ENCODE measurements at places on chromosomes 5 and 9.

GRCh38 chr9:135565141-135565628 lies 3.6 kb downstream of the PAEP start:
- DNase-seq, result no peak

DNA sequence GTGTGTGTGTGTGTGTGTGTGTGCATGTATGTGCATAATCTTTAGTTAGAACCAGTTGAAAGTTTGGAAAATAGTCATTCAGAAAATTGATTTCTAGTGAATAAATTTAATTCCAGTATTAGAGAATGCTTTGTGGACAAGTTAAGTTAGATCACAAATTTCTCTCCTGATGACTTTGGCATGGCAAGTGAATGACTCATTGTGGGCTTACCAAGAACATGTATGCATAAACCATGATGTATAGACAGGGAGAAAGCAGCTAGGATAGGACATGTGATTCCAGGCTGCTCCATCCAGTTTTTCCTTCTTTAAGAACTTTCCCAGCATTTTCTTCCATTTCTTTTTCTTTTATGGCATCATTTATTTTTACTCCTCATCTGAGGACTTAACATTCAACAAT lies 85.7 kb upstream of the SGCD start:
- DNase-seq, result no peak

DNA sequence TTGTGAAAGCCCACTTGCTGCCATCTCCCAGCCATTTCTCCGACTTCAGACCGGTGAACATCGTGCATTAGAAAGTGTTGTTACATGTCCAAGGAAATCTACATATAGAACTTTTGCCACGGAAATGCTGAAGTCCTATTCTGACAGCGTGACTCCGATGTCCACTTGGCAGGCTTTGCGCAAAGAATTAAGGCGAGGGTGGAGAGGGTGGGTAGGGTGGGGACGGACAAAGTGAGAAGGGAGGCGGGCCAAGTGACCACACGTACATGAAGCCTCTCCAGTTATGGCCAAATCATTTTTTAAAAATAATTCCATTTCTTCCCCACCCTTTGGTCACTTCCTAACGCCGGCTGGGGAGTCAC lies 460 bp upstream of the ACO1 start:
- DNase-seq, result no peak

DNA sequence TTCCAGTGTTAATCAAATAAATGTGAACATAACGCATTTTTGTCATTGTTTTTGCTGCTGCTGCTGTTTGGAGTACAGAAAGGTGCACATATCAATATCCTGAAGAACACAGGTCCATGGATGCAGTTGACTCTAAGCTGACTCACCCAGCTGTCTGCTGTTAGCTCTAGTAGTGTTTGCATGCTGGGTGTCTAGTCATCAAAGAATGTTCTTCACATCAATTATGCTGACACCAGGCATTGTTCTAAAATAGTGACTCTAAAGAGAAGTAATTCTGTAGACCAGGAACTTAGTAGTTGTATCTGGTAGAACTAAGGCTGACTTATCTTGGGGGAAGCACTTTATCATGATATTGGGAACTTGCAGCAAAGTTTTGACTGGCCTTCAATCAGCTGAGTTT lies 55.7 kb upstream of the DPYSL3 start:
- no peak for DNase-seq

DNA sequence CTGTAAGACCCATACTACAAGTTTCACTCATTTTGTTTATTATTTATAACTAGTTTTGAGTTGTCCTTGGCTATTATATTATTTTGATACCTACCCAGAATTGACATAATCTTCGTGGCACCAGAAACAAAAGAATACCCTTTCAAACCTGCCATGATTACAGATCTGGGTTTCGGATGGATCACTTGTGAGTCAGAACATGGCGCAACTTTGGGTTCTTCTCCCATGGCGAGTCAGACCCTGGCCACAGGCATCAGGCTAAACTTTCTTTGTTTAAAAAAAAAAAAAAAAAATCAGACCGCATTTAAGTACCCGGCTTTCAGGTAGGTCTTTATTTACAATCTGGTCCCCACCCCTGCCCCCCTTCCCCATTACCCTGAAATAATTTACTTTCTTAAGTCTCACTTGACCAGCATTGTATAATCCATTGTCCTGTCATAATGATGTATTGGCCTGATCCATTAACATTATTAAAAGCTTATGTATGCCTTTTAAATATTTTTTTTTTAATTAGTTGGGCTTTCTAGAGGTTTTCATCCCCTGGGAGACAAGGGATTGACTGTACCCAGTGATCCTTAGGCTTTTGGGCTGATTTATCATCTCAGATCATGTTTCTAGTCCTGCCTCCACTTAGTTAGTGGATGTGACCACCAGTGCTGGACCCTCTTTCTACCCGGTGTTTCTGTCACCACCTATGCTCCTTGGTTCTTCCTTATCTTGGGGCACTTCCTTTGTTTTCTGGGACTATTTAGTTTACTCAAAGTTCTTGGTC lies 43.9 kb downstream of the F2RL2 start:
- DNase-seq, result no peak

- DNase-seq, result no peak
Observed at GRCh38 chr5:175464942-175465233, 13.5 kb upstream of the SFXN1 start.

GRCh38 chr5:7385681-7386080 lies 10.3 kb upstream of the ADCY2 start:
- DNase-seq, result no peak

DNA sequence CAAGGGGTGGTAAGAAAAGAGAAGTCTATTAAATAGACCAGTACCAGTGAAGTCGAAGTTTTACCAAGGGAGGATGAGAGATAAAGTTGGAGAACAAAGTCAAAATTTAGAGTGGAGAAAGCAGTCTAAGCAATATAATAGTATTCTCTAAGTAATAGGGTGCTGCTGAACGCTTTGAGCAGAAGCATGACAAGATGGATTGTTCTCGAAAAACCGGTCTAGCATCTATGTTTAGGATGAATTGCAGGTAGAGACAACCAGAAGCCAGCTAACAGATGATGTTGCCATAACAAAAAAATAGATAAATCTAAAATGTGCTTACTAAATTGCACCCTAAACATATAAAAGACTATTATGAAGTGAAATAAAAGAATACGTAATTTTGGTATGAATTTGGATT lies 237.0 kb downstream of the PRELID2 start:
- DNase-seq, result no peak

- DNase-seq, result no peak
Observed at GRCh38 chr5:54761213-54761701, 224.1 kb downstream of the ESM1 start.

- no peak for DNase-seq
Observed at GRCh38 chr9:120916588-120916987, 10.0 kb downstream of the TRAF1 start.

GRCh38 chr9:101727612-101728524 lies 10.6 kb downstream of the GRIN3A start:
- no peak for DNase-seq

GRCh38 chr9:113969343-113969742 lies 93.2 kb downstream of the ZNF618 start:
- DNase-seq, result no peak

GRCh38 chr5:28850320-28850921 lies 1812.0 kb upstream of the CDH9 start:
- no peak for DNase-seq

DNA sequence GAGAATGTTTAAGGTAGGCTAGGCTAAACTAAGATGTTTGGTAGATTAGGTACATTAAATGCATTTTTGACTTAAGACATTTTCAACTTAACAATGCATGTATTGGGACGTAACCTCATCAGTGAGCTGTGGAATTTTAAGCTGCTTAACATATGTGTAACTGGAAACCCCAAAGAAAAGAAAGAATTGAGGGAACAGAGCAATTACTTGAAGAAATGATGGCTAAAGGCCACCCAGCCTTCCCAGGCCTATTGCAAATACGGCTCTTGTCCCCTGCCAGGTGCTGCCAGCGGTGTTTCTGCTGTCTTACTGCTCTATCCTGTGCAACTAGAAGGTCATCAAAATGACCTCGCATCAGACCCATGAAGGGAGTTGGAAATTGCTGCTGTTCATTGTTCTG lies 52.0 kb downstream of the RICTOR start:
- DNase-seq, result no peak

GRCh38 chr9:35364817-35365585 lies 124.9 kb upstream of the RUSC2 start:
- DNase-seq, result no peak

GRCh38 chr5:142881076-142881783 lies 111.1 kb downstream of the ARHGAP26 start:
- no peak for DNase-seq

- no peak for DNase-seq
Observed at GRCh38 chr5:6772886-6773285, 59.7 kb downstream of the TENT4A start.

- DNase-seq, result no peak
Observed at GRCh38 chr5:39224196-39224761, 4.9 kb upstream of the FYB1 start.

- no peak for DNase-seq
Observed at GRCh38 chr5:172943283-172943841, 15.9 kb upstream of the RPL26L1 start.

DNA sequence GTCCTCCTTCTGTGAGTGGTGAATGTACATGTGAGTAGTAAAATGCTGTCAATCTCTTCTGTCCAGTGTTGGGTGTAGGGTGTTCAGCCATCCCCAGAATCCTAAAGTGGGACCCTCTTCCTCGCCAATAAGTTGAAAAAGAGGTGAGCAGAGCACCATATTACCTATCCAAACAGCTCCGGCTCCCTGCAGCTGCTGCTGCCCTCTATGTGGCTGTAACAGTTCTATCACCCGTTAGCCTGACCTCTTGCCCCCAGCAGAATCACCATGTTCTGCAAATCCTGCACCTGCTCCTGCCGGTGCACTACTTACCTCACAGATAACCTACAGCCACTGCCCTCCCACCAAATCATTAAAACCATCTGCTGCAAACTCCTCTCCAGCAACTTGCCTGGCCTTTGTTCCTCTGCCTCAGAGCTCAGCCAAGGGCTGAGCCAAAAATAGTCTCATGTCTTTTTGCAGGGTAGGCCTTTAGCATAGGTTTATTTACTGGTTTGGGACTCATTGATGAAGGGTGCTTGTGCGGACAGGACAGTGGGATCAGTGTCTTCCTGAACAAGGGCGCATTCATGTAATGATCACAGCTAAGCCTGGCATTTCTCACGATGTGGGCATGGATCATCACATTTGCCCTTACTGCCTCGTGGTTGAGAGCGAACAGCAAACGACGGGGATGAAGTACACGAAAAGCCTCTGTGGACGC lies 49.6 kb upstream of the CCL21 start:
- no peak for DNase-seq

DNA sequence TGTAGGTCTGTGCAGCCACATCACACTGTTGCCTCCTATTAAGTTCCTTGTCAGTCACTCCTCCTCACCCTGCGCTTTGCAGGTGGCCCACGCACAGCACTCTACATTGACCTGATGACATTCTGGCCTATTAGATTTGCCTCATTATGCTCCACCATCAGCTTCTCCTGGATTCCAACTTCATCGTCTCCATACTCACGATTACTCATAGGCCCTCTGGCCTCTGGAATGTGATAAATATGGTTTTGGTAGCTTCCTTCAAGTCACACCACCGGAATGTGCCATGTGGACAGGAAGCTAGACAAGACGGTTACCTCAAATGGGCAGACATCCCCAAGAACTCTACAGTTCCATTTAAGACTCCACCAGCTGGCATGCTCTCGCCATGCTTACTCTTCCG lies 158.0 kb upstream of the LHFPL2 start:
- DNase-seq, result no peak

GRCh38 chr9:128117613-128118471 lies 9.7 kb downstream of the PTGES2 start:
- DNase-seq, result peak; percentile 90
